Activated naive CD4-positive, alpha-beta T cell treated with anti-CD3 and anti-CD28 coated beads for 36 hours (primary cell): ENCODE measurements at places on chromosomes 13 and 19.

- no peak for DNase-seq
These were observed 26.3 kb upstream of the SERP2 start for GRCh38 chr13:44347301-44347700.

- no peak for DNase-seq
These were observed 32.0 kb upstream of the ITM2B start for GRCh38 chr13:48201044-48201443.

GRCh38 chr13:50882816-50883435, 26.7 kb upstream of the RNASEH2B start:
- no peak for DNase-seq

- no peak for DNase-seq
These were observed 31.2 kb downstream of the MPHOSPH8 start for GRCh38 chr13:19664481-19665230.

- no peak for DNase-seq
These were observed 121.9 kb upstream of the GJB6 start for GRCh38 chr13:20353973-20354372.

GRCh38 chr13:108760541-108760940, 131.1 kb downstream of the MYO16 start:
- no peak for DNase-seq

DNA sequence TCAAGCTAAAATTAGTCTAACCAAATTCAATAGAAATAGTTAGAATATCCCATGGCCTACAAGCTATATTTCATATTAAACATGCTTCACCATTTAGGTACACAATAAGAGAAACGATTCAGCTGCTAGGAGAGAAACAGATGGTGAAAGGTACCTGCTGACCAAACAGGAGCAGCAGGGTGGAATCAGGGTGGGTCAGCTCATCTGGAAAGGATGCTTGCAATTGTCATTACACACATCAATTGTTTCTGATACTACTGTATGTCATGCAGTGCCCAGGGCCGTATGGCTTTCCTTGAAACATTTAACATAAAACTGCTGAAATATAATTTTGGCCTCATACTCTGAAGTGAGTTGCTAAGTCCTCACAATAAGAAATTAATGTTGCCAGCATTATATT, 776.0 kb downstream of the DACH1 start:
- DNase-seq: no peak

DNA sequence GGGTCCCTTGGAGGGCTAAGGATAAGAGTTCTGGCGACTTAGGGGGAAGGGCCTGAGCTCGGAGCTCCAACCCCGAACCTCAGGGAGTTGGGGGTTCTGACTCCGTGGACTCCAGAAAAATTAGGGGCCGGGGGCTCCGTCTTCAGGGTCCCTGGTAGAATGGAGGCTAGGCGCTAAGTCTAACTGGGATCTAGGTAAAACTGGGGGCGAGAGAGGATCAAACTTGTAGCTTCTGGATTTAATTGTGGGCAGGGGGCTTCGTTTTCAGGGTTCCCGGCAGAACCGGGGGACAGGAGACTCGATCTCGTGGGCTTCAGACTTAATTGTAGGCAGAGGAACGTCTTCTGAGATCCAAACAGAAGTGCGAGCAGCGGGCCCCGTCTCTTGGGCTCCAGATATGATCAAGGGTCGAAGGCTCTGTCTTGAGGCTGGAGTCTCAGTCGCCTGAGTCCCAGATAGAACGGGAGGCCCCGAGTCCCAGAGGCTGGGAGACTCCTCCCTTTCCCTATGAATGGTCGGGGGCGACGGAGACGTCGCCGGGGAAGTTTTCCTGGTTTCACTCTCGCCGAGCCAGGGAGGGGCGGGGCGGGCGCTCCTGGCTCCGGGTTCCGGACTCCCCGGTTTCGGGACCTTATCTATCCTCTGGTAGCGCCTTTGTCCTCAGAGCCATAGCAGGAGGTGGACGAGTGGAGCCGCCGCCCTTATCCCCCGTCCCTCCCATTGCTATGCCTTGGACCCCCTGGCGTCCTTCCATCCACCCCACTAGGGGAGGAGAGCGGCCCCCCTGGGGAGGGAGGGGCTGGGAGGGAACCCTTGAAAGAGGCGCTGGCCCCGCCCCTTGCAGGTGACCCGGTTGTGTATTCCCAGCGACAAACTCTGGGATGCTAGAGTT, 1.3 kb downstream of the NECTIN2 start:
- DNase-seq: peak; percentile 18

- no peak for DNase-seq
These were observed 26.4 kb downstream of the B3GLCT start for GRCh38 chr13:31225998-31226675.
